ENCODE measurements at places on chromosomes 7 and 10.
A peak's percentile ranks its signal among the peaks of the same experiment; 100 is the strongest.

- DNase-seq: peak; percentile 88
Measured at GRCh38 chr7:4288791-4289394, 393.2 kb upstream of the FOXK1 start.

- DNase-seq: no peak
Measured at GRCh38 chr10:115295213-115295805, 202.1 kb downstream of the ATRNL1 start.

GRCh38 chr10:71840177-71840957, 10.7 kb downstream of the PSAP start:
- peak; percentile 98 for DNase-seq

DNA sequence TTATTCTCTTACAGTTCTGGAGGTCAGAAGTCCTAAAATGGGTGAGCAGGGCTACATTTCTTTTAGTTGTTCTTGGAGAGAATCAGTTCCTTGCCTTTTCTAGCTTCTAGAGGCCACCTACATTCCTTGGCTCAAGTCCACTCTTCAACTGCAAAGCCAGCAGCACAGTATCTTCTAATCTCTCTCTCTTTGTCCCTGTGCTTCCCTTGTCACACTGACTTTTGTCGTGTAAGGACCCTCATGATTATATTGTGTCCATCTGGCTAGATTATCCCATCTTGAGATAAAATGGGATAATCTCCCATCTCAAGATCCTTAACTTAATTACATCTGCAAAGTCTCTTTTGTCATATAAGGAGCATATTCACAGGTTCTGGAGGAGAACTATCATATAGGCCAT, 359.0 kb downstream of the ADRA2A start:
- DNase-seq: no peak

GRCh38 chr10:72764151-72764550, 72.2 kb downstream of the MCU start:
- DNase-seq: peak; percentile 88

DNA sequence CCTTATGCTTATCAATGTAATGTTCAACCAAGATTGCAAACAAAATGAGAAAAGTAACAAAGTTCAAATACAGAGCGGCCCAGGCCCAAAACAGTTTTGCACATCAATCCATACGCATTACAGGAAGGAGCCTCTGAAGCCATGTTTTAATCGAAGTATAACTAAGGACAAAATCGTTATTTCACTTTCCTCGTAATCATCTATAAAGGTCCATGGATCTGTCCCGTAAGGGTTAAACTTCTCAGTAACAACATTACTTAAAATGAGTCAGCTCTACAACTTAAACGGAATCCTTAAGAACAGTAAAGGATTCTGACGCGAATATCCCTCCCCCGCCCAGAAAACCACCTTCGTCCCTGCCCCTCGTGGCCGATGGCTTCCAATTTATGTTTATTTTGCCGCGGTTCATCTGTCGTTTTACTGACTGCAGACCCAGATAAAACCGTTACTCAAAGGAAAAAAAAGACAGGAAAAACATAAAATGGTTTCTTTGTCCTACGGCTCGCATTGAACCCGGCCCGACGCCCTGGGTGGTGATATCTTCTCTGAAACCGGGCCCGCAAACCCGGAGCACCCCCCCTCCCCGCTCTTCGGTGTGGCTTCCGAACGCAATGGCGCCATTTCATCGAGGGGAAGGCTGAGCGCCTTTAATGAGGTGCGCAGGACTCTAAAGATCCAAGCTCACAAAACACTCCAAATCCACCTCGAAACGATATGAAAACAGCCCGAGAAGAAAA, 1.1 kb downstream of the HNRNPA2B1 start:
- peak; percentile 61 for DNase-seq

- DNase-seq: no peak
Measured at GRCh38 chr10:917999-918398, 13.5 kb downstream of the LARP4B start.

GRCh38 chr10:32123021-32123420, 66.8 kb upstream of the KIF5B start:
- no peak for DNase-seq

DNA sequence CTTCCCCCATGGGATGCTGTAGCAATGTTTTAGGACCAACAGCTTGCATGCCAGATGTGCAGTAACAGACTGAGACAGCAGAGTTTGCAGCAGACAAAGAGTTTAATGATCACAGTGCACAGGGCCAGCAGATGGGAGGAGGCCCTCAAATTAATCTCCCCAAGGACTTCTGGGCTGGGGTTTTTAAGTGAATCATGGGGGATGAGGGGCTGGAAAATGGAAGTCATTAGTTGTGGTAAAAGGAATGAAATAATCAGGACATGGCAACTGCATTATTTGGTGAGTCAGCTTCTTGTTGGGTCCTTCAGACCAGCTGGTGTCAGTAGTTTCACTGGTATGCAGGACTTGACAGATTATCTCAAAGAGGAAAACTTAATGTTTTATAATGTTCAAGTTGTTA, 12.6 kb upstream of the NRBF2 start:
- DNase-seq: no peak

DNA sequence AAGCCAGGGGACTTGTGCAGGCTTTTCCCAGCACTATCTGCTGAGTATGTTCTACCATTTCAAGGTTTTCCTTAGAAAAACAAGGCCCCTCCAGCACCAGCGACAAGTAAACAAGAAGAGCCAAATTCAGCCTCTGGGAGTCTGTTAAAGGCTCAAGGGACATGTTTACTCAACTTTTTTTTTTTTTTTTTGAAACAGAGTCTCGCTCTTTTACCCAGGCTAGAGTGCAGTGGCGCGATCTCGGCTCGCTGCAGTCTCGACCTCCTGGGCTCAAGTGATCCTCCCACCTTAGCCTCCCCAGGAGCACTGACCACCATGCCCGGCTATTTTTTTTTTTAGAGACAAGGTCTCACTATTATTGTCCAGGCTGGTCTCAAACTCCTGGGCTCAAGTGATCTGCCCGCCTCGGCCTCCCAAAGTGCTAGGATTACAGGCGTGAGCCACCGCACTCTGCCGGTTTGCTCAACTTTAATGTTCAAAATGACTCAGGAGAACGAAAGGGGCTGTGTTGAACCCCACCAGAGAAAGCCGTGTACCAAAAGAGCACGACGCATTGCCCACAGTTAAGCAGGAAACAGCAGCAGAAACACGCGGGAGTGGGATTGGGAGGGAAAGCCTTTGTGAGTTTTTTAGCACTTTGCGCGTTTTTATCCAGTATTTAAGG, 772 bp downstream of the PRDX3 start:
- DNase-seq: peak; percentile 21

DNA sequence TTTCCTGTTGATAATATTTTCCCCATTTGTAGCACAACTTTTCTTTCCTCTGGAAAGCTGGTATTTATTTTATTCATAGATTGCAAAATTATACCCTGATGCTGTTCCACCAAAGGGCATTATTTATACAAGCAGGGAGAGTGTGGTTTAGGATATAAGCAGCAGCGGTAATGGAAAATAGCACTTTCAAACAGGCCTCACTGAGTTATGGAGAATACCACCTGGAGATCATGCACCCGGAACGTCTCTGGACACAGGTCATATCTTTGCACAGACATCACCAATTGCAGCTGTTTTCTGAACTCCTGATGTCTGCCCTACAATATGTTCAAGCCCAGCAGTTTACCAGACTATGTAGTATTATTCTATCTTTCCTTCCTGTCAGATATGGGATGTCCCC, 2.0 kb upstream of the CALD1 start:
- no peak for DNase-seq

DNA sequence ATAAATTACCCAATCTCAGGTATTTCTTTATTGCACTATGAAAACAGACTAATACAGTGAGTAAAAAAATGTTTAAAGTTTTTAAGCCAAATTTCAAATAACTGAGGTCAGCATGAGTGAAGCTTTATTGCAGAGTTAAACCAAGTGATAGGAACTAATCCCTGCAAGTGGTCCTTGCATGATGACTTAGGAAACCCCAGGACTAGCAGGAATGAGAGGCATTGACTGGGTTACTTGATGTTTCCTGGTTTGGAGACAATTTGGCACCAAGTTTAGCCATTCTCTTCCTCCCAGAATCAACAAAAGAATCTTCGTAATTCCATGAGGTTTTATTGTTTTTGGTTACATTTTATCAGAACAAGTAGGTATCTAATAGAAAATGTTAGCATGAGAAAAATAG, 194.2 kb downstream of the BICC1 start:
- DNase-seq: no peak

DNA sequence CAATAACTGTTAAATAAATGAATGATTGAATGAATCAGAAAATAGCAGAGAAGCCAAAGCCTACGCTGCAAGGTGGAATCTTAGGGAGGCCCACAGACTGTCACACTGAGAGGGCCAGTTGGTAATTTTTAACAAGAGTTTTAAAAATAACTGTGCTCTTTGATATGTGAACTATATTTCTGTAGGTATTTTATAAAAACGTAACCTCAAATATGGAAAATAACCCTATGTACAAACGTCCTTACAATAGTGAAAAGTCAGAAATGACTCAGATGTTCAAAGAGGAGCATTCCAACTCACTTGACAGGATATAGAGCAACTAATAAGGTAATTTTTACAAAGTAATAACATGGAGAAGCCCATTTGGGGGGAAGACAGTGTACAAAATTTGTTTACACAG, 18.9 kb upstream of the TMEM273 start:
- DNase-seq: no peak

GRCh38 chr7:6197801-6198551, 74.4 kb downstream of the CYTH3 start:
- no peak for DNase-seq

- no peak for DNase-seq
Measured at GRCh38 chr7:149728491-149729375, 44.7 kb downstream of the ZNF467 start.

DNA sequence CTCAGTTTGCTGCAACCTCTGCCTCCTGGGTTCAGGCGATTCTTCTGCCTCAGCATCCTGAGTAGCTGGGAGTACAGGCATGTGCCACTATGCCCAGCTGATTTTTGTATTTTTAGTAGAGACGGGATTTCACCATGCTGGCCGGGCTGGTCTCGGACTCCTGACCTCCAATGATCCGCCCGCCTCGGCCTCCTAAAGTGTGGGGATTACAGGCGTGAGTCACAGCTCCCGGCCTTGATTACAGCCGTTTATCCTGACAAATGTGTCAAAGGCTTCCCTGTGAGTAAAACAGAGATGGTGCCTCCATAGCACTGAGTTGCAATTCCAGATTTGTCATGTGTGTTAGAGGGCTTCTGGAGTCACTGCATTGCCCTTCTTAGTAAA, 273.7 kb downstream of the CCDC3 start:
- DNase-seq: no peak

Measured in trophoblast cell (in vitro differentiated cells and primary cell).